Astrocyte (in vitro differentiated cells and primary cell): ENCODE measurements at places on chromosomes 5 and 9. TPM values are rescaled to one million over a fixed set of nuclear protein-coding genes. Genes with fewer than 3 reads are reported as not detected.

Gene NRG2
- total RNA-seq = 0.46 and 0.54 TPM in 2 replicates

Gene ARL10
- total RNA-seq = 13.2 and 14.3 TPM in 2 replicates

DNA sequence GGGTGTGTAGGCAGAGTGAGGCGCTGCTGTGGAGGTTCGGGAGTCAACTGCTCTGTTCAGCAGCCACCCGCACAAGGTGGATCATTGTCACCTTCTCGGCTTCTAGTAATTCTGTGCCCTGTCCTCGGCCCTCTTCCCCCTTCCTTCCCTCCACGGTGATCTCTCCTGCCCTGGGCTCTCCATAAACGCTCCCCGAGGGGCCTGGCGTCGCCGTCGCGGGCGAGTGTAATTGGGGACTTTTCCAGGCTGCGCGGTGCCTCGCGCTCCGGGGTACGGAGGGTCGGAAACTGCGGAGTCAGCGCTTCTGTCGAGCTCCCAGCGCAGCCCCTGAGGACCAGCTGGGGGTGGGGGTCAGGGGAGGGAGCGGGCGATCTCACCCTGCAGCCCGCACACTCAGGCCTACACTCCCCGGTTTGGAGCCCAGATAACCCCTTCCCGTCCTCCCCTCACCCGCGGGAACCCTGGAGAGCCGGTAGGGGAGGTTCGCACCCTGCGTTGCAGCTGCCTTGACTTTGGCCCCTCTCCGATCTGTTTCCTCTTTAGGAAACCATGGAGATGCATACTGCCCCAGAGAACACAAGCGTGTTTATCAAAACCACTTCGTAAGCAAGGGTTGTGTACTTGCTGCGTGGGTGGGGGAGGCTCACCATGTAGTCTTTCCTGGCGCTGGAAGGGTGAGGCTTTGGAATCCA is 188.3 kb upstream of the ZNF618 start:
- H3K27ac ChIP-seq = no peak overlapping the region
- no peak for DNase-seq
- no peaks in the 10 kb centered on the region for H3K4me1 ChIP-seq
- no peak overlapping the region for H3K4me3 ChIP-seq

DNA sequence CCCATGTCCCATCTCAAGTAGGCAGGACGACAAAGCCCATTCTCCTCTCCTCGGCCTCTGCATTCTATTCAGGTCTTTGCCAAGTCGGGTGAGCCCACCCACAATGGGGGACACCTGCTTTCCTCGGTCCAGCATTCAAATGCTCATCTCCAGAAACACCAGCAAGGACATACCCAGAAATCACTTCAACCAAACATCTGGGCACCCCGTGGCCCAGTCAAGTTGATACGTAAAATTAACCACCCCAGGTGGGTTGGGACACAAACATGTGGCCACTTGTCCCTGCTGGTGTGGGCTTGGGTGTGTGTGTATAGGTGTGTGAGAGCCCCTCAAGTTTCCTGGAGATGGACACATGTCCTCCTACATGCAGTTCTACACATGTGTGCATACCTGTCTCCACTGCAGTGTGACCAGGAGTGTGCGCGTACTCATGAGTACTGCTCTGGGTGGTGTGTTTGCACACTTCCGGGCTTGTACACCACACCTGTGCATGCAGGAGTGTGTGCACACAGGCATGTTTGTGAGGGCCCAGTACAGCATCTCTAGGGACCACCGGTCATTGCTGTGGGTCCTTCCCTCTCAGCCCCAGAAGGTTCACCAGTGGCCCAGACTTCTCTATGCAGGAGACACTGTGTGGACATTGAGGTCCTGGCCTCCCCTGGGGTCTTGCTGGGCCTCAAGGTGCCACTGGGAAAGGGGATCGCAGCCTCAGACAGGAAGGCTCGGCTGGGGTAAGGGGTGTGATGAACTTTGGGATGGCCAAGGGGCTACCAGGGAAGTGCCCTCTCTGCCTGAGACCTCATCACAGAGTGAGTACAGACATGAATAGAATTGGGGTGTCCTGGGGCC is 35.4 kb upstream of the RXRA start:
- peaks cover 4% of the 10 kb centered on the region for H3K27me3 ChIP-seq
- H3K36me3 ChIP-seq = no peaks in the 10 kb centered on the region
- H3K27ac ChIP-seq = no peak overlapping the region
- no peak overlapping the region for H3K4me3 ChIP-seq
- H3K4me1 ChIP-seq = peaks cover 6% of the 10 kb centered on the region
- DNase-seq = no peak

GRCh38 chr5:54772684-54773083 is 212.7 kb downstream of the ESM1 start:
- no peak for DNase-seq
- no peaks in the 10 kb centered on the region for H3K27me3 ChIP-seq

DNA sequence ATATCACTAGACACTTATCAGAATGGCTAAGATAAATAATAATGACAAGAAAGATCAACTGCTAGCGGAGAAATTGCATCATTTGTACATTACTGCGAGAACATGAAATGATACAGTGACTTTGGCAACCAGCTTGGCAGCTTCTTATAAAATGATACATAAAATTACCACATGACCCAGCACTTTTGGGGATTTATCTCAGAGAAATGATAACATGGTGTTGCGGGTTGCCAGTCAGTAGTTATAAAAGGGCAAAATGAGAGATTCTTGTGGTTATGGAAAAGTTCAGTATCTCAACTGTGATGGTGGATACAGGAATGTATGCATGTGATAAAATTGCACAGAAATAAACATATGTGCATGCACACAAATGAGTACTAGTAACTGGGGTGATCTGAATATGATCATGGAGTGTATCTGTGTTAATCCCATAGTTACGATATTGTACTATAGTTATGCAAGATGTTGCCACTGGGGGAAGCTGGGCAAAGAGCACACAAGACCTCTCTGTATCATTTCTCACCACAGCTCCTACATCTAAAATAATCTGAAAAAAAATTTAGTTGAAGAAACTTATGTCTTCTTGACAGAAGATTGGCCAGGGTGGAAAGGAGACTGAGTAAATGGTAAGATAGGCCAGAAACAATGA is 128.9 kb downstream of the NXNL2 start:
- no peaks in the 10 kb centered on the region for H3K36me3 ChIP-seq
- no peaks in the 10 kb centered on the region for H3K4me1 ChIP-seq
- H3K27ac ChIP-seq = no peak overlapping the region
- no peak overlapping the region for H3K4me3 ChIP-seq

DNA sequence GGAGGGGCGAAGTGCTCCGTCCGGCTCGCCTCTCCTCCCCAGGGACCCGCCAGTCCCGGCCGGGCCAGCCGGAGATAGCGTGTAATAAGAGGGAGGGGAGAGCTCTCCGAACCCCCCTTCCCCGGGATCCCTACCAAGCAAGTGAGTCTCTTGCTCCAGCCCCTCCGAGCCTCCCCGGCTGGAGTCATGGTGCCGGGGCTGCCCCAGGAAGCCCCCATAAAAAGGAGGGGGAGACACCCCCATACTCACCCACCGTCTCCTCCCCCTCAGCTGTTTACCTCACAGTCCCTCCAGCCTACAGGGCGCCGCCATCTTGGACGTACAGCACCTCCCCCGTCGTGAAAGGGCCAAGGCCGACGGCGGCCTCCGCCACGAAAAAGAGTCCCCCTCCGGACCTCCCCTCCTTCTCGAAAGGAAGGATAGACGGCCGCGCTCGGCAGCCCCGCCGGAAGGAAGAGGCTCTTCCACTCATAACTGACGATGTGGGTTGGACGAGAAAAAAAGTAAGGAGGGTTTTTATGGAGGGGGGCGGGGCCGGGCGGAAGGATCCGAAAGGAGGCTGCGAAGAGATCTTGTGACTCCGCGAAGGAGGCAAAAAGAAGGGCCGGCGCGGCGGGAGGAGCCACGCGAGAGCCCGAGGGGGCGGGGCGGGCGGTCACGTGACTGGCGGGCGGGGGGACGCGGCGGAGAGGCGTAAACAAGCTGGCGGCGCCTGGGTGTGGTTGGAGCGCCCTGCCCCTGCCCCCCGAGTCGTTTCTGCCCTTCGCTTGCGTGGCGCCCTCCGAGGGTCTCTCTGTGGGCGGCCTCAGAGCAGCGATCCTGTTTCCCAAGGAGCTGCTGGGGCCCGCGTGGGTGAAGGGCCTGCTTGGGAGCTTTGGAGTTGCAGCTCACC is at the start of gene TSC1:
Gene TSC1, minus strand, starts transcription at position 323 of the 892 bp plus-strand sequence. CDS start 15,744 bp downstream, outside the sequence.
- DNase-seq = peak; percentile 95
- H3K27me3 ChIP-seq = no peaks in the 10 kb centered on the region
- H3K36me3 ChIP-seq = no peaks in the 10 kb centered on the region

- H3K36me3 ChIP-seq = no peaks in the 10 kb centered on the region
- no peak overlapping the region for H3K27ac ChIP-seq
- no peaks in the 10 kb centered on the region for H3K27me3 ChIP-seq
- H3K4me3 ChIP-seq = no peak overlapping the region
- H3K4me1 ChIP-seq = peaks cover 17% of the 10 kb centered on the region
Observed at GRCh38 chr9:81150016-81150625, 539.2 kb downstream of the TLE1 start.

Gene PTGR1
- 36.9 and 43.5 TPM in 2 replicates for total RNA-seq

- H3K36me3 ChIP-seq = no peaks in the 10 kb centered on the region
- no peak within 1 kb of the TSS for H3K27ac ChIP-seq
- peak within 1 kb of the TSS; percentile 59 for H3K4me3 ChIP-seq
- peak; percentile 17 for DNase-seq
- peaks cover 10% of the 10 kb centered on the region for H3K4me1 ChIP-seq
Observed at GRCh38 chr9:77648234-77649108, at the start of gene GNA14. Gene GNA14, minus strand, starts transcription at chr9:77648322. Its CDS starts 529 bp downstream, at chr9:77647793.

DNA sequence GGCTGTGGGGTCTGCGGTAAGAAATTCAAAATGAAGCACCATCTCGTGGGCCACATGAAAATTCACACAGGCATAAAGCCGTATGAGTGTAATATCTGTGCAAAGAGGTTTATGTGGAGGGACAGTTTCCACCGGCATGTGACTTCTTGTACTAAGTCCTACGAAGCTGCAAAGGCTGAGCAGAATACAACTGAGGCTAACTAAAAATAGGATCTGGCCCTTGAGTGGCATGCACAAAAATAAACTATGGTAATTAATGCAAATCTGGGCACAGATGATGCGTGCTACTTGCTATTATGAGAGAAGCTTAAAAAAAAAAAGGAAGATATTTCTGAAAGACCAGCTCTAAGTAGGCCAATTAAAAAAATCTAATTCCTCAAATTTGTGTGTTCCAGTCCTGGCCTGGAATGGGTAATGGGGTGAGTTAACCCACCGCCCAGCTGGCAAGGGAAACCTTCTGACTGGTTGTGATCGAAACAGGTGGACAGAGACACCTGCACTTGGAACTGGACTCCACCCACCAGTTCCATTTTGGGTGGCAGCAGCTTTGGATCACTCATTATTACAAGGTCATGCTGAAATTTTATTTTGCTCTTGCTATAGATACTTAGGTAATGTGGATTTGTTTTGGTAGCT is 26.6 kb upstream of the ZBTB34 start:
- H3K27me3 ChIP-seq = no peaks in the 10 kb centered on the region
- no peak for DNase-seq
- peaks cover 19% of the 10 kb centered on the region for H3K36me3 ChIP-seq
- no peaks in the 10 kb centered on the region for H3K4me1 ChIP-seq
- no peak overlapping the region for H3K4me3 ChIP-seq

Gene OR1J2
- total RNA-seq = not detected in 2 replicates

- no peak overlapping the region for H3K4me3 ChIP-seq
- no peak overlapping the region for H3K27ac ChIP-seq
- H3K27me3 ChIP-seq = peaks cover 9% of the 10 kb centered on the region
- peaks cover 3% of the 10 kb centered on the region for H3K4me1 ChIP-seq
Observed at GRCh38 chr9:37745970-37746369, 7.6 kb upstream of the TRMT10B start.

Gene TEX53
- total RNA-seq = not detected in 2 replicates

Gene LCN15
- not detected in 2 replicates for total RNA-seq

Gene ZFP2
- 0.48 and 1.1 TPM in 2 replicates for total RNA-seq

DNA sequence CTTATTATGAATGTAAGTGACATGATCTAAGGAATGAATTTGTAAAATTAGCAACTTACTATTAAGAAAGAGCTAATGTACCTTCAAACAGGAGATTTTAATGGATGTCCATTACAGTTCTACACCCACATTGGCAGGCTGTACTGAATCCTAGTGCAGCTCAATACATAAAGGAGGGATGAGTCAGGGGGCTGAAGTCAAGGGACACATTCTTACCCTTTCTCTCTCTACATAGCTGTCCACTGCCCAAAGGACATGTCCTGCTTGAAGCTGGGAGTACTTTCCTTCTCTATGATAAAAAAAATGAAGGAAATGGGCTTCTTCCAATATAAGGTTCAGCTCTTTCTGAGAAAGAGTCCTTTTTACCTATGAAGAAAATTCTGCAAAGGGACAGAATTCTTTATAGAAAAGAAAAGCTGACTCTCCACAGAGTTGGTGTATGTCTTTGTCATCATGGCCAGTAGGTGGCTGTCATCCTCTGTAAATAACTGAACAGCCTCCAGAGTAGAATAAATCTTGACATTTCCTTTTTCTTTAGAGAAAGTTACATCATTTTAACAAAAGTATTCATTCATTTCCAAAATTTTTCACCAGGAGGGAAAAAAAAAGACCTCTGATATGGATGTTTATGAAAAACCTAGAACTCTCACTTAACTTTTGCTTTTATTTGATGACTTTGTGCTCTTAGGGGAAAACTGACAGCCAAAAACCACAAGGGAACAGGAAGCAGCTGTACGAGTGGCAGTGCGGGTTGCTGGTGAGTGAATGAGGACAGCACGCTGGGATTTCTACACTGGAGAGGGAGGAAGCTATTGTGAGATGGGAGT is 13.1 kb upstream of the IFNA14 start:
- H3K4me1 ChIP-seq = no peaks in the 10 kb centered on the region
- H3K27me3 ChIP-seq = peaks cover 34% of the 10 kb centered on the region
- no peak overlapping the region for H3K27ac ChIP-seq
- no peaks in the 10 kb centered on the region for H3K36me3 ChIP-seq

Gene BARX1
- total RNA-seq = 0.62 and 0.73 TPM in 2 replicates

Gene AQP7
- 0.65 and 1.9 TPM in 2 replicates for total RNA-seq

Gene RGMB
- 42.8 and 48.7 TPM in 2 replicates for total RNA-seq

GRCh38 chr9:8616414-8616813 is 816.8 kb upstream of the DMAC1 start:
- H3K36me3 ChIP-seq = no peaks in the 10 kb centered on the region
- H3K4me1 ChIP-seq = peaks cover 4% of the 10 kb centered on the region
- DNase-seq = peak; percentile 48
- H3K4me3 ChIP-seq = no peak overlapping the region

Gene TMEFF1
- 10.3 and 14.8 TPM in 2 replicates for total RNA-seq

Gene EIF4E1B
- not detected in 2 replicates for total RNA-seq

GRCh38 chr5:33755231-33755630 is 136.6 kb downstream of the ADAMTS12 start:
- H3K27ac ChIP-seq = no peak overlapping the region
- peaks cover 2% of the 10 kb centered on the region for H3K4me1 ChIP-seq
- H3K4me3 ChIP-seq = no peak overlapping the region
- no peaks in the 10 kb centered on the region for H3K27me3 ChIP-seq

Gene MYMK
- total RNA-seq = not detected in 2 replicates
